ENCODE measurements at places on chromosomes 16 and 17.

DNA sequence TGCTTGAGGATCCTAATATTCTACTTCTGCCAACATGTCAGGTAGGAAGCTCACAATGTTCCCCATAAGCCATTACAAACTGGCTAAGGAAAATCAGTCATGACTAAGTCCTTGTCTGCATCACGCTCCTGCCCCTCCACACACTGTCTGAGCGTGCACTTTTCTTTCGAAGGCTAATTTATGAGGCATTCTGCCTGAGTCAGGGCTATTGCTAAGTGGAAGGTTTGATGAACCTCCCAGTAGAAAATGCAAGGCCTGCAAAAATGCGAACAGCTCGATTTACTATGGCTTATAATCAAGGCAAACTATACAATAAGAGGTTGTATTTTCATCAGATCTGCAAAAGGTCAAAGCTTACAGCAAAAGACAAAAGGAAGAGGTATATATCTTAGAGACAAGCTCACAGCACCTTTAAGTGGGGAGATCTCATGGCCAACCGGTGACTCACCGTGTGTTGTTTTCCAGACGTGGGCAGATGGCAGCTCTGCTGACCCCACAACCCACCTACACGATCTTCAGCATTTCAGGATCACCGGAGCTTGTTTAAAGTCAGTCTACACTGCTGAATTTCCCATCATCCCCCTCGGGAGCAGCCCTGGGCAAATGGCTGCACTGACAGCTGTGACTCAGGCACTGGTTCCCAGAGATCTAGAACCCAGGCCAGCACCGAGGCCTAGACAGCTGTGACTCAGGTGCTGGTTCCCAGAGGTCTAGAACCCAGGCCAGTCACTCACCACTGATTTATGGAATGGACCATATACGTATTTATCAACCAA is 26.1 kb downstream of the MEAK7 start:
- no peak for DNase-seq

GRCh38 chr16:73027685-73028111 is 20.2 kb downstream of the ZFHX3 start:
- no peak for DNase-seq

DNA sequence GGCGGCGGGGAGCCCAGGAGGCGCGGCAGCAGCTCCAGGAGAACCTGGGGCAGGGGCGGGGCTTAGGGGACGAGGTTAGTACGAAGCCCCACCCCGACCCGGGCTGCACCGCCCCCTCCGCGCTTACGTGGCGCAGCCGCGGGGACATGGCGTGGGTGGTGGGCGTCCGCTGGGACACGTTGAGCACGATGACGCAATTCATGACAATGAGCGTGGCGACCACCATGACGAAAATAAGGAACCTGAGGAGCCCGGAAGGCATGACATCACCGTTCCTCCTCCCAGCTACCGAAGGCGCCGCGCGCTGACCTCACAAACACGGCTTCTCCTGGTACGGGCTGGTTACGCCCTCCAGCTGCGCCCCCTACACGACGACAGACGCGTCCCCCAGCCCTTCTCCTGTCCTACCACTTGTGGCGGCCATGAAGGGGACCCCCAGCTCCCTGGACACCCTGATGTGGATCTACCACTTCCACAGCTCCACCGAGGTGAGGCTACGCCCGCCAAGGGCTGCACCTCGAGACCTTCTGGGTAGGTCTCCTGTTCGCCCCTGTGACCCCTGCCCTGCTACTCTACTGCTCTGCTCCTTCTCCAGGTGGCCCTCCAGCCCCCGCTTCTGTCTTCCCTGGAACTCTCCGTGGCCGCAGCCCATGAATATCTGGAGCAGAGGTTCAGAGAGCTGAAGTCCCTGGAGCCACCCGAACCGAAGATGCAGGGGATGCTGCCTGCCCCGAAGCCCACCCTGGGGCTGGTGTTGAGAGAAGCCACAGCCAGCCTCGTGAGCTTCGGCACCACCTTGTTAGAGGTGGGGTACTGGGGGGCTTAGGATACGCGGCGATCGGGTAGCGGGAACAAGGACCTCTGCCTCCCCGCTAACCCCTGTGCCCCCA is at the start of gene C17orf107:
Gene C17orf107 (plus strand): TSS at position 196 of the 890 bp plus-strand sequence. CDS start 227 bp downstream, at position 423.
- no peak for DNase-seq

- no peak for DNase-seq
Measured at GRCh38 chr16:68287276-68288251, 23.2 kb downstream of the SLC7A6OS start.

- no peak for DNase-seq
Measured at GRCh38 chr16:12336141-12336540, 359.6 kb downstream of the SNX29 start.

DNA sequence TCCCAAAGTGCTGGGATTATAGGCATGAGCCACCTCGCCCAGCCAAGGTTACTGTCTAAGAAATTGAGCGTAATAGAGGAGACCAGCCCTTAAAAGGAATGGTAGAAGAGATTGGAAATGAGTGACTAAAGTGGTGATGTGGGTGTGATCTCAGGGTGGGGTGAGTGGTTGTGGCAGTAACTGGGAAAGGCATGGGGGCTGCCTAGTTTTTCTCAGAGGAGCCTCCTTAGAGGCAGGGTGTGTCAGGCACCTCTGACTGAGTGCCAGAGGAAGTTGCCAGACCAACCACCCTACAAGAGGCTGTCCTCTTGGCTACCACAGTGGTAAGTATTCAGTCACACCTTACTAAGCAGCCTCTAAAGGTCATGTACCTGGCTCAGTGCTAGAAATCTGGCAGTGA is 8.9 kb downstream of the DUS2 start:
- no peak for DNase-seq

DNA sequence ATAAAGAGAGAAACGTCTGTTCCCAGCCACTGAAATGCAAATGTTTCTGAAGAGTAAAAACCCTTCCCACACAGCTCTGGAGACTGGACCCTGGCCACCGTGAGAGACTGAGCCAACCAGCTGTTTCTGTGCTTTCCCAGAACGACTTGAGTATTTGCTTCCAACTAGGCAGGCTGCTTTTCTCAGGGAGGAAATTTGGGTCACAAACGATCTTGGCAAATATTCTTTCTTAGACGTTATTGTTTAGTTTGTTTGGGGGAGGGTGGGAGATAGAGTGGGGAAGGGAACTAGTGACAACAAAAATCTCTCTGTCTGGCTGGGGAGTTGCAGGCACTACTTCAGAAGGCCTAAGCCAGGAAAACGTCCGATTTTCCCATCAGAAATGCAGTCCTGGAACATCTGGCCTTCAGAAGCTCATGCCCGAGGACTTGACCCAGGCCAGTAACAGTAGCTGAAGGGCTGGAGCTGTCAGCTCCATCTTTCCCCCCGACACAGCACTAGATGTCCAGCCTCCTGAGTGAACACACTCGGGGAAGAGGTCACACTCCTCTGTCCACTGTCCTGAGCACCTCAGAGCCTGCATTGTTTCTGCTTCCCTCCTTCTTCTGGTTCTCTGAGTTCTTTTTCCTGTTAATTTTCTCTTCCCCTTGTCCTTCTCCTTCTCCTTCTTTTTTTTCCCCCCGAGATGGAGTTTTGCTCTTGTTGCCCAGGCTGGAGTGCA is 4.0 kb downstream of the CCDC92B start:
- DNase-seq = no peak

- DNase-seq = no peak
Measured at GRCh38 chr16:77782694-77783093, 5.7 kb upstream of the VAT1L start.

DNA sequence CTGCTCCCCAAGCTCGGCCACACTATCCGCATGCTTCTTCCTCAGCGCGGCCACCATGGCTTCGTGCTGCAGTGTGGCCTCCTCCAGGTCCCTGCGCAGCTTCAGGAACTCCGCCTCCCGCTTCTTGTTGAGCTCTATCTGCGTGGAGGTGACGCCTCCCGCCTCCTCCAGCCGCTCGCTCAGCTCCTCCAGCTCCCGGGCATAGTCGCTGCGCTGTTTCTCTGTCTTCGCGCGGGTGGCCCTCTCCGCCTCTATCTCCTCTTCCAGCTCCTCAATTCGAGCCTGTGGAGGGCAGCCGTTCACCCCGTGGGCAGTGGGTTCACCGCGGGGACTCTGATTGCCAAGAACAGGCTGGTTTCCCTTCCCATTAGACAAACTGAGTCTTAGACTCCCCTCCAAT is 19.0 kb downstream of the MYH3 start:
- no peak for DNase-seq

DNA sequence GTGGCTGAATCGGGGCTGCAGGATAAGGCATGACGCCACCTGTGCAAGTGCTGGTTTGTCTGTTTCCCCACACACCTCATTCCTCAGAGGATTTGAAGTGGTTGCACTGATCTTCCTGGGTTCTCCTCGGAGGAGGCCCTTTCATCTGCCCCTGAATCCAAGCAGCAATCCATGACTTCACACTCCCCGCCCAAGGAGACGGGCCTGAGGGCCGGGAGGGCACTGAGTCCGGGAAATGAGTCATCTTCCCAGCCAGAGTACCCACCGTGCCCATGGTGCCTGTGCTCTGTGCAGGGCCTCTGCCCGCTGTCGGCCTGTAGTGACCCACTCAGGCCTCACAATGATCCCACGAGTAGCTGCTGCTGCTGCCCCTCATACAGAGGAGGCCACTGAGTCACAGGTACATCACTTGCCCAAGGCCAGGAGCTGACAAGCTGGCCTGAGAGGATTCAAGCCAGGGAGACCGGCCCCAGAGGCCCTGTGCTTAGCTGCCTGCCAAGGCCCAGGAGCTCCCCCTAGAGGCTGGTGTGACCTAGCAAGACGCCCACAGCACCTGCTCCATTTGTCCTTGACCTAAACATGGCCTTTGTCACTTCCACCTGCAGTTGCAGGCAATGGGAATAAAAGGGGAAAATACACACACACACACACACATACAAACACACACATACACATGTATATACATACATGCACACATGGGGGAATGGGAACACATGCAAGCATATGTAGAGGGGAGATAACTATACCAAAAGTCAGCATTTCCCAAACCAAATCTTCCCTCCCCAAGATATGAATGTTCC is 240.0 kb downstream of the C16orf95 start:
- DNase-seq = no peak

GRCh38 chr16:1193143-1193824 is 31.8 kb downstream of the TPSG1 start:
- DNase-seq = no peak

GRCh38 chr16:56871172-56871593 is 6.2 kb downstream of the SLC12A3 start:
- DNase-seq = no peak

DNA sequence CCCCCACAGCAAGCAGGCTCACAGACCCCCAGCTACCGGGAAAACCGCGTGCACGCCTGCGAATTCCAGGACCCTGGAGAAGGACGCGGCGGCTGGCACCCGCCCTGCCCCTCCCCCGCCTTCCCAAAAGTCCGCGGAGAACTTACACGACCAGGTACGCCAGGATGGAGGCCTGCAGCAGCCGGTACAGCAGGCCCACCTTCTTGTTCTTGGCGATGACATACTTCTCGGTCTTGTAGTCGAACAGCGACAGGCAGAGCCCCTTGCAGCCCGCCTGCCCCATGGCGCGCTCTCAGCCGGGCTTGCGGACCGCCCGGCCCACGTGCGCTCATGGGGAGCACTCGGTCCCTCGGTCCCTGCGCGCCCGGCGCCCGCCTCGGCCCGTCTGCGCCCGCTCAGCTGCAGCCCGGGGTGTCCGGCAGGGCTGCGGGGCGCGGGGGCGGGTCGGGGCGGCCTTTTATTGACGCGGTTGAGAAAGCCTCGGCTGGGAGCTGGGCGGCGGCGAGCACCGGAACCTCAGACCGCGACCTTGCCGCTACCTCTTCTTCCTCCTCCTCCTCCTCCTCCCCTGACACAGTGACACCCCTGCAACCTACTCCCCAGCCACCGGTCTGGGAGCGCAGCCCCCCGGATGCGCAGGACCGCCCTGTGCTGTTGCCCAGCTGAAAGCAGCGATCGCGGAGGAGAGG is at the start of gene P2RX5:
Gene P2RX5 (minus strand): TSS at position 433 of the 689 bp plus-strand sequence. CDS start 150 bp downstream, at position 283.
- DNase-seq = no peak

GRCh38 chr16:12065866-12066545 is 89.5 kb downstream of the SNX29 start:
- no peak for DNase-seq

DNA sequence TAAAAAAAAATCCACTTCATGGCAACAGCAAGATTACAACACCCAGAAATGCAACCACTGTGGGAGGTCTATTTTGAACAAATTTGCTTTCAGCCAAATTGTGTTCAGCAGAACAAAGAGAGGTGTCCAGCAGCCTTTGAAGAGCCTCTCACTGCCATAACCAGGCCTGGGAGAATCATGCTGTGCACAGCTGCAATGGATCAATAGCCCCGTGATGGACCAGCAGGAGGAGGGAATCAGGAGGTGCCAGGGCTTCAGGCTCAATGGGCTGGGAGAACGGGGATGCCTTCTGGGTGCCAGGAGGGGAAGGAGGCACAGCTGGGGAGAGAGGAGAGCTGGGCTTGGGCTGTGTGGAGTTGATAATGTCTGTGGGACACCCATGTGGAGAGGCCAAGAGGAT is 366.2 kb upstream of the EEF2KMT start:
- no peak for DNase-seq

- DNase-seq = no peak
Measured at GRCh38 chr16:85162478-85163277, 50.4 kb upstream of the CIBAR2 start.

DNA sequence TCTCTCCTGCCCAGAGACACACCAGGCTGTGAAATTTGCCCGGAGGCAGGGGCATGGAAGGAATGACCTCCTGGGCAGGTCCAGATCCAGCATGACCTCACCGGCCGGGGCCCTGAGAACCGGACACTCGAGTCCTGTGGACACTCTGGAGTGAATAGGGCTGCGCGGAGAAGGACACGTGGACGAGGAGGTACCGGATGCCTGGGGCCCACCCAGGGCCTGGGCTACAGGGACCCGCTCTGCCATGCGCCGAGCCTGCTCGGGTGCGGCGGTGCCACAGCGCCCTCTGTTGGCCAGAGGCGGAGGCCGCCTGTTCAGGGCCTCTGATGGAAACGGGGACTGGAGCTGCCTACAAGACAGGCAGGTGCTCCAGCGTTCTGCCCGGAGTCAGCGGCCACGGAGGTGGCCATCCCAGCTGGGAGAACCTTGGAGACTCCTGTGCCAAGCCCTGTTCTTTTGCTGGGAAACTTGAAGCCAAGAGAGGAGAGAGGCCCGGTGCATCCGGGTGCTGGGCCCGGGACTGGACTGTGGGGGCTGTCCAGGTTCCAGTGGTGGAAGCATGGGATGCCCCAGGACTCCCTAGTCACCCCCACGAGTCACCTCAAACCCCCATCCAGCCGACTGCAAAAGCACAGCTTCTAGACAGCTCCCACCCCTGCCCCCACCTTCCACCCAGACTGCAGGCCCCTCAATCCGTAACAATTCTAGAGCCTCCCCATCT is 19.3 kb upstream of the NXPH3 start:
- DNase-seq = peak; percentile 58

DNA sequence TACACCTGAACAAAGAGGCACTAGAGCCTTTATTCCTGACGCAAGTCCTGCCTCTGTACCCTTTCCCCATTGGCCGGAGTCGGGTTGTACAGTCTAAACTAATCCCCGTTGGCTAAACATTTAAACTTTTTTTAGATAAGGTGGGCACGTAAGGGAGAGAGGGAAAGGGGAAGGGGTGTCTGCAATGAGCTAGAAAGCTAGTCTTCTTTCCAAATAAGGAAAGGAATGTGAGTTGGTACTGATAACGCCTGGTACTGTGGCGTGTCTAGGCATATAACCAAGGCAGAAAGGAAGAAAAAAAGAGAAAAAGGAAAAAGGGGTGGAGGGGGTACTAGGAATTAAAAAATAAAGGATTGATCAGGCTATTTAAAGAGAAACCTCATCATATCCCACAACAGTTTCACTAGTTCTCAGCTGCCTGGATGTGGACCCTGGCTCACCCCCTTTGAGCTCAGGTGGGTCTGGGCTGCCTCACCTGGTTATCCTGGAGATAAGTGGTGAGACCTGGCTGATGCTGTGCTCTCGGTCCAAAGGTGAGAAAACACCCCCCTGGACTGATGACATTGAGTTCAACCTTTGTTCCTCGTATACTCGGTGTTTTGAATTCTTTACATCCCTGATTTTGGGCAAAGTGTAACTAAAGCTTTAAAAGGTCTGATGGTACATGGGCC is 90.9 kb upstream of the EEF2KMT start:
- no peak for DNase-seq
